ENCODE measurements at places on chromosomes 7 and 10. TPM values are rescaled to one million over a fixed set of nuclear protein-coding genes. Genes with fewer than 3 reads are reported as not detected.

DNA sequence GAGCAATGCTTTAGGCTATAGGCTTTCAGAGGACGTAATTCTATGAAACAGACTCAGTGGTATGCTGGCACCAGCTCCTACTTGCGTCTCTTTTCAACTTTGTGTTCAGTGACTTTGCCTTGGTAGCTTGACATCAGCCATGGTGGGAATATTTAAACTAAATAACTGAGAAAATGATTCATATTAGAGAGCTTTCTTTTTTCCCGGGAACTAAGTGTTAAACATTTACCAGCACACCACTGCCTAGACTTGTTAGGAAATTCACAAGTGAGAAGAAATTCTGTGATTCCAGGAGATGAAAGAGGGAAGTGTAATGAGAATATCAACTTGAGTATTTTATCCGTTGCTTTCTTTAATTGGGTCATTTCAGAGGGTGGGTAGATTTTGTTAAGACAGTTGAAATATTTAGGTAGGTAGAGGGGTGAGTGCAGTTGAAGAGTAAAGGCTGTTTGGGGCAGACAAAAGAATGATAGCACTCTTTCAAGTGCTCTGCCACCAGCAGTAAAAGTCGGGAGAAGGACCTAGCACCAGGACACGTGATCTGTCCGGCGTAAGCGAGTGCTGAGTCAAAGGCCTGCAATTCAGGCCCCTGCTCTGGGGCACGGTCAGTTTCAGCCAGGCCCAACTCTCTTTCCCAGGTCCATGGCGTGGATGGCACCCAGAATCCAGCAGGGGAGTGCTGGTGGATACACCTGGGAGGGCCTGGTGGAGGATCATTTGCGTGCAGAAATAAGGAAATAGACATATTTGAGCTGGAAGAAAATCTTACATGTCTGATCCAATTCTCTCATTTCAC is 206.3 kb downstream of the SNX10 start:
- DNase-seq, result no peak

GRCh38 chr7:43763183-43763582 is 4.7 kb downstream of the BLVRA start:
- DNase-seq, result no peak

DNA sequence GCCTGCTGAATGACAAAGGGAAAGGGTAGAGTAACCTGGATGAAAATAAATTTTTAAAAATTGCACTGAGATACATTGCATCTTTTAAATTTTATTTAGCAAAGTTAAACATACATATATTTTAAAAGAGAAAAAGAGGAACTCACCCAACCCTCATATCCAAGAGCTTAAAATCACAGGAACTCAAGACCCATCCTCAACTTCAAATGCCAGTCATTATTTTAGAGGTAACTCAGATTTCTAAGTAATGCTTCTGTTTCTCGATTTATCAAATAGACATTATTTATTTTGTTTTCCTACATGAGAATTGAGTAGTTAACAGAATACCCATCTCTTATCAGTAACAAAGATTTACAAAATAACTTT is 32.4 kb upstream of the KMT2E start:
- DNase-seq, result no peak

- no peak for DNase-seq
These were observed 29.0 kb downstream of the FGFBP3 start for GRCh38 chr10:91880310-91880709.

DNA sequence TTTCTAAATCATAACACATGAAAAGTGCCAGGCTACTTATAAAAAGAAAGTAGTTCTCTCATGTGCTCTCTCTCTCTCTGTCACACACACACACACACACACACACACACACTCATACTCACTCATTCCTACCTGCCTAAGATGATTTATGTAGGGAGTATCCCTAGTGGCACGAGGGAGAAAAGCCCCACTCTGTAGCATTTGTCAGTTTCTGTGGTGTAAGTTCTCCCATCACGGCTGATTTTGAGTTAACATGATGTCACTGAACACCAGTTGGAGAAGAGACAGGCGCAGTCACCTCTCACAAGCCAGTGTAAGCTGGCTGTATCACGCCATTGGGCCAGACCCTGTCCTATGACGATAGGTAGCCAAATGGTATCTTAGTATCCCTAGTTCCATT is 395.4 kb downstream of the SFMBT2 start:
- no peak for DNase-seq

DNA sequence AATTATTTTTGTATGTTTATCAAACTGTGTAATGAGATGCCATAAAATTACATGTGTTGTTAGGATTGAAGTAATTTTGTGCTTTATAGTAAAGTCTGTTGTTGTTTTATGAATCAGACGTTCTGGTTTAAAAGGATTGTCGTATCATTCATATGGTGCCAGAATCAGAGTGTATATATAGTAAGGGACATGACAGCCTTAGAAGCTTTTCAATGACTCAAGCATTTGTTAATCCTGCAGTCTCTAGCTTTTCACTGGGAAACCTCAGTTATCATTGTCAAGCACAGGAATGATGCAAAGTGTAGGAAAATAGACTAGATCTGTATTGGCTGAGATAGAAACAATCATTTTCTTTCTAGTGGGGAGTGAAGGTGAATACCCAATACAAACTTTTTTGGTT is 57.5 kb downstream of the TRRAP start:
- DNase-seq, result no peak

DNA sequence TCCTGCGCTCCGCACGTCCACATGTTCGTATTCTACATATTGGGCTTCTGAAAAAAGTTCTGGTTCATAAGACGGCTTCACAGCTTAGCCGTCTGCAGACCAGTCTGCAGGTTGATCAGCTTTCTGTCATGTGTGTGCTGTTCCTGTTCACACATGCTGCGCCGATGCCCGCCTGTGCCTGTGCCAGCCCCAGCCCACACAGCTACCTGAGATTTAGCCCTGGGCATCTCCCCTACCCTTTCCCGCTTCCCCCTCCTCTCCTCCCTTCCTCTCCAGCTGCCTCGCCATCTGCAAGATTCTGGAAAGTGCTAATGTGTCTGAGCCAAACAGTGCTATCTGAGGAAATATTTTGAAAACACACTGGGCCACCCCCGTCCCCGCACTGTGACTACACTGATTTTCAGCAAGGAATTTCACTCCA is 7.1 kb downstream of the CHST3 start:
- DNase-seq, result no peak

GRCh38 chr7:99380032-99380822 is 5.7 kb downstream of the ARPC1B start:
- DNase-seq, result no peak

The KEL gene
- total RNA-seq, result not detected

Measured in right atrium auricular region (tissue), 2 donors.